Aorta (tissue), 5 donors: ENCODE measurements at places on chromosomes 16 and 17. TPM values are rescaled to one million over a fixed set of nuclear protein-coding genes. Genes with fewer than 3 reads are reported as not detected.

DNA sequence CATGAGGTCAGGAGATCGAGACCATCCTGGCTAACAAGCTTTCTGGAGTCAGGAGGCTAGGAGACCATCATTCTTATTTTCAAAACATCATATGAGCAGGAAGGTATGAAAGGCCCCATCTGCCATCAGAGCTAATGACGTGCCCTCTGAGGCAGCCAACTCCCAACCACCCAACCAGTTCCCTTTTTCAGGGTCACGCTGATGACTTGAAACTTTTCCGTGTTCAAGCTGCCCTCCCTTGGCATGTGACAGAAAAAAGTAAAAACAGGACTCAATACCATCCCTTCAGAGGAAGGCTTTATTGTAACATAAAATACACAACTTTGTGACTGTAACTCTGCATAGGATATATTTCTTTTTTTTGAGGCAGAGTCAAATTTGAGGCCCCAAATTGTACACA, 4.6 kb upstream of the GHDC start:
- no peak overlapping the region for H3K4me3 ChIP-seq
- no peaks in the 10 kb centered on the region for H3K4me1 ChIP-seq
- H3K36me3 ChIP-seq, result peaks cover 2% of the 10 kb centered on the region
- no peaks in the 10 kb centered on the region for H3K27me3 ChIP-seq

GRCh38 chr16:9338068-9338467, 246.6 kb downstream of the HAPSTR1 start:
- no peaks in the 10 kb centered on the region for H3K36me3 ChIP-seq
- no peaks in the 10 kb centered on the region for H3K27me3 ChIP-seq
- H3K4me1 ChIP-seq, result peaks cover 7% of the 10 kb centered on the region
- DNase-seq, result no peak

- no peaks in the 10 kb centered on the region for H3K4me1 ChIP-seq
- no peaks in the 10 kb centered on the region for H3K27me3 ChIP-seq
- DNase-seq, result no peak
- no peak overlapping the region for H3K4me3 ChIP-seq
- no peak overlapping the region for H3K27ac ChIP-seq
Observed at GRCh38 chr16:58411736-58412614, 19.7 kb downstream of the GINS3 start.

- no peaks in the 10 kb centered on the region for H3K36me3 ChIP-seq
- DNase-seq, result no peak
- H3K4me3 ChIP-seq, result no peak overlapping the region
- no peaks in the 10 kb centered on the region for H3K27me3 ChIP-seq
- H3K4me1 ChIP-seq, result no peaks in the 10 kb centered on the region
- H3K27ac ChIP-seq, result no peak overlapping the region
Observed at GRCh38 chr17:13869331-13869940, 199.9 kb upstream of the COX10 start.

DNA sequence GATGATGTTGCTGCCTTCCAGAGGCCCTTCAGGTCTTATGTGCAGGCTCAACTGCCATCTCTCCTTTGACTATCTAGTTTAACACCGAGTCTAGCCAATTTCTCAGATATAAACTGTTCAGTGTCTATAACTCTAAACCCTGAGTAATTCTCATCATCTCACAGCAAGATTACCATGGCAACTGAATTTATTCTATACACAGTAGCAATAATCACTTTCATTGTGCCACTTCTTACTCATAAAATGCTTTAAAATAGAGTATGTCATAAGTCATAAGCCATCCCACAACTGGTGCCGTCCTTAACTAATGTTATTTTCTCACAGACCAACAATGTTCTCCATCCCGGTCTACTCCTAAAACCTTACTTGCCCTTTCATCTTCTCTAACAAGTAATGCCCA, 45.0 kb downstream of the SYNRG start:
- no peaks in the 10 kb centered on the region for H3K27me3 ChIP-seq
- no peak for DNase-seq
- H3K27ac ChIP-seq, result no peak overlapping the region

- H3K4me3 ChIP-seq, result no peak overlapping the region
- no peaks in the 10 kb centered on the region for H3K27me3 ChIP-seq
Observed at GRCh38 chr16:2486645-2487516, 12.0 kb downstream of the TBC1D24 start.

TBC1D3 gene
- polyA plus RNA-seq, result not detected

ARHGAP27 gene
- polyA plus RNA-seq, result 9.4 TPM
